ENCODE measurements at places on chromosomes 16 and 17.
A peak's percentile ranks its signal among the peaks of the same experiment; 100 is the strongest.

DNA sequence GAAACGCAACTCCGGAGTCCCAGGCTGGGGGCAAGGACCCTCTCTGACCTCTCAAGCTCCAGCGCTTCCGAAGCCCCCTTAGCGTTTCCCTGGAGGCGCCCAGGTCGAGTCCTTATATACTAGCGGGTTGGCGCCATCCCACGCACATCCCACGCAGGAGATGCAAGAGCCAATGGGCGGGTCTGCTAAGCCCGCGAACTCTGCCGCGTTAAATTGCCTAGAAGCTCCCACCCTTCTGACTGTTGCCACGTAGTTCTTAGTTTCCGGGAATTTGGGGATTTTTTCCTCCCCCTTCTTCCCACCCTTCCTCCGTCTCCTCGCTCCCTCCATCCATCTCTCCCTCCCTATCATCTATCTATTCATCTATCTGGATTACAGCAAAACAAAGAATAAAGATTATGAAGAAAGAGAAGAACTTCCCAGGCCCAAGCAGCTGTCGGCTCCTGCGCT, at the start of gene SLFN11:
Gene SLFN11, minus strand, starts transcription at position 88 of the 450 bp plus-strand sequence. CDS start 9,814 bp downstream, outside the sequence.
- peak; percentile 89 for DNase-seq

- DNase-seq = no peak
Measured at GRCh38 chr16:53689636-53690035, 14.0 kb downstream of the RPGRIP1L start.

DNA sequence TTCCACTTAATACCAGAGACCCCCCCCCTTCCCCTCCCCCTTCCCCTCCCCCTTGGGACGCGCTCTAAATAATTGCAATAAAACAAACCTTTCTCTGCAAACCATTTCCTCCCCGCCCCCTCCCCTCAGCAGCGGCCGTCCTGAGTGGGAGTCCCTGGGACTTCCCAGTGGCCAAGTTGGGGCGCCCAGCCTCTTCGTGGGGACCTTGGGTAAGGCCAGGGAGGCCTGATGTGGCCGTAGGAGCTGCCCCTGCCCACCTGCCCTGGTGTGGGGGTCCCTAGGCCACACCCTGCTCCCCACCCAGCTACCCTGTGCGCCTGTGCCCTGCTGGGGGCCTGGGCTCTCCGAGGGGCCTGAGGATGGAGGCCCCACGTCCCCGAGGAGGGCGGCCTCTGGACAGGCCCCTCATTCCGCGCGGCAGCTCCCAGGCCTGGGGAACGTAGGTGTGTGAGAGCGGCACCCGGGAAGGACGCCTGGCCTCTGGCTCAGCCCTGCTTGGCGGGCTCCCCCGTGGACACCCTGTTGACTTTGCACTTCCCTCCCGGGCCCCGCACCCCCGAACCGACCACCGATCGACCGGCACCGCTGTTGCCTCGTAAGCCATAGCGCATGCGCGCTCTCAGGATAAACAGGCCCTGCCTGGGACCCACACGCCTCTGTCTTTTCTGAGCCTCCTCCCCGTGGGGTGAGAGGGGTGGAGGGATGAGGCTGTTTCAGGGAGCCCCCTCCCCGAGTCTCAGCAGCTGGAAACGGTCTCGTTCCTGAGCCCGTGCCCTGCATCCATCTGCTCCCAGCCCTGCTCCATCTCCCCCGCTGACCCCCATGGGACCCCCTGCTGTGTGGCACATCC, 9.0 kb downstream of the NTHL1 start:
- no peak for DNase-seq

DNA sequence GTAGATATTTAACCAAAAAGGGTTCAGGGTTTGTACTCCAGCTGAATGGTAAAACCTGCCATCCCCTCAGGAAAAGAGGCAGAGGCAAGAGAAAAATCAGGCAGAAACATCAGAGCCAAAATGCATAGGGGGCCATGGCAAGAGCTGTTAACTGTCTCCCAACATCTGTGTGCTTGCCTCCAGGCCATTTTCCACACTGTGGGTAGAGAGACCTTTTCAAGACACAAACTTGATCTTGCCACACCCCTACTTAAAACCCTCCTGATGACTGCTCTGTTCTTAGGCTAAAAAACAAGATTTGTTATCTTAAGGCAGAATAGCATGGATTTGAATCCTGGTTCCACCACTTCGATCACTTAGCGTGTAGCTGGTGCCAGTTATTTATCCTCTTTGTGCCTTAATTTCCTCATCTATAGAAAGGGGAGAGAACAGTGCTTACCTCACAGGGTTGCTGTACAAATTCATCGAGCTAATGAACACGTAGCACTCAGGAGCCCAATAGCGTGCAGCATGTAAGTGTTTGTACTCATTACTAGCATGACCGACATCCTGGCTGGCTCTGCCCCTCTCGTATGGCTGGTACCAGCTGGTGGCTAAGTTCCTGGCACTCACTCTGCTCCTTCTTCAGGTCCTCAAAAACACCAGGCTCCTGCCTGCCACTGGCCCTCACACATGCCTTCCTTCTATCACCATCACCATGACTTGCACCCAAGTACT, 25.8 kb downstream of the STAT3 start:
- DNase-seq = peak; percentile 31

- DNase-seq = no peak
Measured at GRCh38 chr16:18803569-18804462, 2.5 kb upstream of the ARL6IP1 start.

DNA sequence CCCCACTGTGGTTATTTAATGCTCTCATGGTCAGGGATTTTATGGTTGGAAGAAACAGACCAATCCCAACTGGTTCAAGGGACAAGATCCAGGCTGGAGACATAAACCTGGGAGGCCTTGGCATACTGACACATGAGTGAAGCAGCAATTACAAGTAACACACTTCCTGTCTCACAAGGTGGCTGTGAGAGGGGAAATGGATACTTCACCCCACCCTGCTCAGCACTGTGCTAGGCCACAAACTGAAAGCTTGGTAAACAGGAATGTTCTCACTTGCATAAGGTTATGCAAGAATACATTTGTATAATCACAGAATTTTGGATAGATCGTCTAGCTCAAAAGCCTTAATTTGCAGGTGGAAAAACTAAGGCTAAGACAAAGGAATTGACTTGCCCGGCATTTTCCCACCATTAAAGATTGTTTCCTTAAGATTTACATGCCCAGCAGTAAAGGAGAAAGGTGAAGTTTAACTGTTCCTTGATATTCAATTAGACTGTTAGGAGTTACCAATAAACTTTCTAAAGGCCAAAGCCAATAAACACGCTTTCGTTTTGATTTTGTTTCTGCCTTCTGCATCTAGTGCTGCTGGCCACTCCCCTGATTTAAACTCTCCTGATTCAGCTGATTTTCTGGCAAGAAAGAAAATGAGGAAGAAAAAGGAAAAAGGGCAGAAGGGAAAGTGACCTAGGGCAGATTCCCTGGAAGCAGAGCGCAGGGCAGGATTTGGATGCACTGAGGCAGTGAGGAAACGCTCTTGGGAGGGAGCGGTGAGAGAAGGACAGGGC, 215.6 kb upstream of the CDH5 start:
- DNase-seq = no peak

- no peak for DNase-seq
Measured at GRCh38 chr17:82247856-82248671, 19.2 kb downstream of the SLC16A3 start.

Data from NCI-H2107 (cell line).